Activated CD8-positive, alpha-beta memory T cell treated with anti-CD3 and anti-CD28 coated beads for 1 hour (primary cell): ENCODE measurements at places on chromosomes 7 and 10.

GRCh38 chr10:49616421-49617101 lies 2.7 kb downstream of the CHAT start:
- DNase-seq: no peak

- DNase-seq: no peak
Measured at GRCh38 chr10:132199268-132199853, 12.6 kb downstream of the DPYSL4 start.

GRCh38 chr10:22252801-22253579 lies 35.2 kb upstream of the EBLN1 start:
- DNase-seq: no peak

- DNase-seq: no peak
Measured at GRCh38 chr7:45102785-45103712, 8.4 kb downstream of the TBRG4 start.

GRCh38 chr7:29237489-29237888 lies 42.9 kb downstream of the CHN2 start:
- DNase-seq: no peak

- no peak for DNase-seq
Measured at GRCh38 chr10:18472977-18473376, 178.4 kb downstream of the NSUN6 start.

GRCh38 chr10:131810805-131811629 lies 89.8 kb upstream of the PPP2R2D start:
- no peak for DNase-seq

DNA sequence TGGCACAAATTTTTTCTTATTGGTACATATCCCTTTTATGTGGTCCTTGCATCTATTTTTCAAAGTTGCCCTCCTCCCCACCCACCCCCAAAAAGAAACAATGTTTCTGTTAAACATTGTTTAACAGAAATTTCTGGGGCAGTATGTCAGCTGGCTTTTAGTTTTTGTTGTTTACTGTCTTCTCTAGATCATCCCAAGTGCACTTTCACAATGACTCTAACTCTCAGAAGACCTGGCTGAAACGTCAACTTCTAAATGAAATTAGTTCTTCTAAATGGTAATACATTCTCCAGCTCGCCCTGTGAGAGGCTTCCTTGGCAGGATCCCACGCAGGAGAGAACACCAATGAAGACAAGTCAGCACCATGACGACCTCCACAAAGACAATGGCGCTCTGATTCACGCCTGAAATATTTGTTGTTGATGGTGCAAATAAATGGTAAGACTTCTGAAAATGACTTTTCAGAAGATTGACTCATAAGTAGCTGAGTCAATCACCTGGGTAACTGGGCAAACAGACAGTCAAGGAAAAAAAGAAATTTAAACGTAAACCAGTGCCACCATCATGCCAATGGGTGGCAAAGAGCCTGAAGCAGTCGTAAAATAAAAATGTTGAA lies 293.7 kb downstream of the FZD1 start:
- no peak for DNase-seq

DNA sequence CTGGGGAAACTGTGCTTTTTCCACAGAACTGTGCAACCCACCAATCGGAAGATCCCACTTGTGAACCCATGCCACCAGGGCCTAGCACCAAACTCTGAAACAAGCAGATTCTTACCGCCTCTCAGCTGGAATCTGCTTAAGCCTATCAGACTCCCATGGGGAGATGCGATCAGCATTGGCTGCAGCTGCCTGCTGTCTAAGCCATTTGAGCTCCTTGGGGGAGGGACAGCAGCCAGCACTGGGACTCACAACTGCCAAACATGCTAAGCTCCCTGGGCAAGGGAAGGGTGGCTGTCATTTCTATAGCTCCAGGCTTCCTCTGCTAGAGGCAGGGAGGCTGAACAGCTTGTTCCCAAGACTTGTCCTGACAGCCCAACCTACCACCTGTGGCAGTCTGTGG lies 283.8 kb downstream of the CDK14 start:
- DNase-seq: no peak

- DNase-seq: no peak
Measured at GRCh38 chr7:70699271-70699670, 432.7 kb upstream of the GALNT17 start.

- no peak for DNase-seq
Measured at GRCh38 chr7:106384373-106384772, 99.6 kb upstream of the NAMPT start.

GRCh38 chr7:129343099-129343700 lies 91.0 kb upstream of the STRIP2 start:
- DNase-seq: no peak

GRCh38 chr7:24200407-24200966 lies 83.5 kb upstream of the NPY start:
- DNase-seq: no peak

- no peak for DNase-seq
Measured at GRCh38 chr7:84783141-84783778, 403.6 kb downstream of the SEMA3D start.

DNA sequence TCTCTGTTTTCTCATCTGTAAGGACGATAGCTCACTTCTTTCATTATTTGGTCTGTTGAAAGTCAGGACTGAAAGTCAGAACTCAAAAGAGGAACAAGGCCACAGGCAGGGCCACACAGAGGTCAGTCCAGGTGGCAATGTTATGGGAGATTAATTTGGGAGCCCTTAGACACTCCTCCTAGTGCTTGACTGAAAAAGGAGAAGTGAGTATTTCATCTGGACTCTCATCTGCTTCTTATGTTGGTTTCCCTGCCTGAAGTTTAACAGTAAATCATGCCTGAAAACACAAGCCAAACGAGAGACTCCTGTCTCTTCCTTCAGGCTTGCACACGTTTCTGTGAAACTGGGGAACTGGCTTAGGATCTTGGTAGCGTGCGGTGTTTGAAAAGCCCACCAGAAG lies 248.5 kb downstream of the BUB3 start:
- DNase-seq: no peak

DNA sequence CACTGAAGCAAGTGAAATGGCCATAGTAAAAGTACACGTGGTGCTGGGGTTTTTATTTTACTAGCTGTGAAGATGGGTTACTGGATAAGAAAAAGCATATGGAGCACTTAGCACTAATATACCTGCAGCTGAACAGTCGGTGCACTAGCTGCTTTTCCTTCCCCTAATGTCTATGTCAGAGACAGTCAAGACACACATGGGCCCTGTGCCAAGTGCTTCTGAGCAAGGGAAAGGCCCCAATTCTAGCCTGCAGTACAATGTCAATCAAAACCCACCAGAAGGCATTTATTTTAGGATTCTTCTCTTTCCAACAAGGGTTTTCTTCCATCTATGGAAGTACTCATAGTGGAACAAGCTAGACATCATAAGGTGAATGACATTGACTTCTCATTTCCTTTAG lies 716.7 kb downstream of the CCSER2 start:
- no peak for DNase-seq

DNA sequence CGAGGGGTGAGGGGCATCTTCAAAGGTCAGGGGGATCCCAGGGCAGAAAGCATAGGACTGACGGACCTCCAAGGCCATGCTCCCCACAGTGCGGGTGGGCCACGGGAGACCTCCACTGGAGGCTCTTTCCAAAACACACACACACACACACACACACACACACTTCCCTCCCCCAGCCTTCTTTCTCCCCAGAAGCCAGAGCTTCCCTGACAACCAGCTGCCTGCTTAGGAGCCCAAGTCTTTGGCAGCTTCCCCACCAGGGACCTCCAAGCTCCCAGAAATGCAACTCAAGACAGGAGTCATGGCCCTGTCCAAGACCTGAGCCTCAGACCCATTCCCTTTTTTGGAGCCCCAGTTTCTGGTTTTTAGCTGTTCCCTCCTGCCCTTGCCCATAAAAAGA lies 710 bp upstream of the C10orf105 start:
- no peak for DNase-seq

- no peak for DNase-seq
Measured at GRCh38 chr7:20578257-20578771, 37.2 kb upstream of the ABCB5 start.

DNA sequence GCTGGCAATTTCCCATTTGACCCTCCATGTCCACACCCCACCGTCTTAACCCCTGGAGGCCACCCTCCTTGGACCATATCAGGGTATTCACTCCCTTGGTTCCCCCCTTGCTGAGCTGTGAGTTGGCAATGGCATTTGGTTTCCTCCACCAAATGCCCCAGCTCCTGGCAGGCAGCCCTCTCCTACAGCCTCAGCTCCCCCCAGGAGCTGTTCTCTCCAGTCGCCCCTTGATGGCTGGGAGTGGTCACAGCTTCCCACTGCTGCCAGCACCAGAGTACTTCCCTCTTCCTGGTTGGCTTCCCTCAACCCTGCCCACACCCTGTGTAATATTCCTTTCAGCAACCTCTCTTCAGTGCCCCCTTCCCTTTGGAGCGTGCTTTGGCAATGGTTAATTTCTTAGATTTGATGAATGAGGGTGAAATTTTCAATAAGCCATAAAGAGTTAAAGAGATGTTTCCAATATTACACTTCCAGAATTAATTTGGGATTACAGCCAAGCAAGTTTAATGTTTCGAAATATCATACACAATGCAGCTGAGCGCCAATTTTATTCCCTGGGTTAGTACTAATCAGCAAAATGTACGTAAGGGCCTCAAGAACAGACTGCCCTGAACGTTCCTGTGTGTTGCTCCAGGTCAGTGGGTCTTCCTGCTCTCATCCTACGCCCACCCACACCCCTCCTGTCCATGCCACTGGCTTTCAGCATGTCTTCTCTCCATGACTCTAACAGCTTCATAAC lies 207.1 kb upstream of the NFE2L3 start:
- DNase-seq: no peak

- DNase-seq: no peak
Measured at GRCh38 chr10:91006752-91007346, 86.0 kb upstream of the ANKRD1 start.

- DNase-seq: no peak
Measured at GRCh38 chr10:110343947-110344346, 39.2 kb upstream of the SMNDC1 start.

DNA sequence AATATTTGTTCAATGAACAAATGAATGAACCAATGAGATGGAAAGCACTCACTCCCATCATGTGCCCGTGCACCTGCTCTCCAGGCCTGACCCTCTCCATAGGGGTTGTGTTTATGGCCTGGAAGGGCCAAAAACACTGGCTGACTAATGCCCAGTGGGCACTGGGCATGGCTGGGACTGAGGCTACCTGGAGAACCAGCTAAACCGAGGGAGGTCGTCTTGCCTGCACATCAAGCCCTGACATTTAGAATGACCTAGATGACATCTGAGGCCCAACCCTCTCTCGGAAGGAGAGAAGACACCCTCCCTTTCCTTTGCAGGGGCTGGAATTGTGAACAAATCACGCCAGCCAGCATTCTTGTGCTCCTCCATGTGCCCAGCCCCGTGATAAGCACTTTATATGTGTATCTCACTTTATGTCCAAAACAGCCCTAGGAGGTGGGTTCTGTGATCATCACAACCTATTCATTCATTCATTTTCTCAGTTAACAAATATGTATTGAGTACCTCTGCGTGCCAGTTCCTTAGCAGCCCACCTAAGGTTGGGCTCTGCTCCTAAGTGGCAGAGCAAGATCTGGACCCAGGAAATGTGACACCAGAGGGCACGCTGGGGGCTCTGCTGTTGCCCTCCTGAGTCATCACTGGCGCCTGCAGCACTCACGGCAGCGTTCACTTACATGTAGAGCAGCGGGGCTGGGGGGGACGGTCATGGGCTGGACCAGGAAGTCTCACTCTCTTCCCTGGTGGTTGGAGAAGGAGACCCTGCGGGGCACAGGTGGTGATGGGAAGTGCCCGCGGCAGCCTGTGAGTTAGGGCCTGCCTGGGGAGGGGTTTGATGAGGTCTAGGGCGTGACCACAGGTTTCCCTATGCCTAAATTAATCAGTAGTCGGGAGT lies 52.0 kb downstream of the TSPAN15 start:
- no peak for DNase-seq

- no peak for DNase-seq
Measured at GRCh38 chr10:120997313-120997712, 146.2 kb downstream of the WDR11 start.

- DNase-seq: no peak
Measured at GRCh38 chr10:71613261-71613777, 106.3 kb downstream of the C10orf105 start.

- DNase-seq: no peak
Measured at GRCh38 chr7:95517458-95517857, 31.7 kb downstream of the ASB4 start.

DNA sequence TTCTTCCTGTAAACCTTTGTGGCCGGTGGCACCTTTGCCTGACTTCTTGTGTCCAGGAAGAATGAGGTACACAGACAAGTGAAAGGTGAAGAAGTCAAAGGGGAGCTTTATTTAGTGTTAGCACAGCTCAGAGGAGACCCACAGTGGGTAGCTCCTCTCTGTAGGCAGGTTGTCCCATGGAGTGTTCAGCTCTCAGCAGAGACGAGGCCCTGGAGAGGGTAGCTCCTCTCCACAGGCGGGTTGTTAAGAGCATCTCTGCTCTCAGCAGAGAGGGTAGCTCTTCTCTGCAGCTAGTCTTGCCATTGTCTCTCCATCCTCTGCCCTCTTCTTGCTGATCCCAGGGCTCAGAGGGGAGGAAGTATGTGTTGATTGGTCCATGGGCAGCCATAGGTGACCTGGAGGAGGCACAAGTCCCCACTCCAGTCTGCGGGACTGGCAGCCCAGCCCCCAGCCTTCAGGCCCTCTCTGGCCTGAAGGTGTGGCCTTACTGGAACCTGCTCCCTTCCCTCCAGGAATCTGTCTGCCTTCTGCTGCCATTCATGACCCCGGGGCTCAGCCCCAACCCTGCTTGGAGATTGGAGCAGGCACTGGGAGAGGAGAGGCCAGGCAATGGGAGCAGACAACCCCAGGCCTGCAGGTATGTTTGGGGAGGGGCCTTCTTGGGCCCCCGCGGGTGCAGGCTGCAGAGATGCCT lies 24.5 kb downstream of the HHEX start:
- no peak for DNase-seq

GRCh38 chr7:141956084-141956483 lies 9.3 kb upstream of the CLEC5A start:
- no peak for DNase-seq

- DNase-seq: no peak
Measured at GRCh38 chr10:80924063-80924952, 386.6 kb downstream of the SH2D4B start.

- DNase-seq: no peak
Measured at GRCh38 chr7:6218329-6218728, 54.1 kb downstream of the CYTH3 start.

DNA sequence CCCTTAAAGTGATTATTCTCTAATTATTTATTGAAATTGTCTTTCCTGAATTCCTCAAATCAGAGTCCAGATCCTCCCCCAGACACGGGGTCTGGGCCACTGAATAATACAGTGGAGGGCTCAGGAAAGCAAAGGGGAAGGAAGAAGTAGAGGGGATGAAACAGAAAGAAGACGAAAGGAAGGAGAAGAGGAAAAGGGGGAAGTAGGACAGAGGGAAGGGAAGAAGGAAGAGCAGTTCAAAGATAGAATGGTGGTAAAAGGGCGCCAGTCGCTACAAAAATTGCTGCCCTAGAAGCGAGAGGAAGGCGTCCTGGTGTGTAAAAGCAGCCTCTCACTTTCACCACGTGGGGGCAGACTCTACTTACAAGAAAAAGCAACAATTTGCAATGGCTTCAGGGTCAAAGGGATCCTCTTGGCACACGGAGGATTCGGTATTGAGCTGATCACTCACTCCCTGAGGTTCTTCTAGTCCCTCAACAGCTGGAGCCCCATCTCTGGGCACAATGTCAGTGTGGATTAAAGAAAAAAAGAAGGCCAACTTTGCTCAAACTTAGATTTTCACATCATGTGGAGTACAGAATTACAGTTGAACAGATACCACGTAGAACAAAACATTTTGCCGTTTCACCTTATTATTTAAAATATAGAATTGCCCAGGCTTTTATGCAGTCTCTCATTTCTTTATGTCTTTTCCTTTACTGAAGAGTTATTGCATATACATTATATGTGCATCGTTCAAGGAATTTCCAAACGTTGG lies 31.4 kb upstream of the NPVF start:
- DNase-seq: peak; percentile 44

GRCh38 chr7:121529003-121529402 lies 132.9 kb upstream of the FAM3C start:
- no peak for DNase-seq
